Keratinocyte (primary cell): ENCODE measurements at places on chromosomes 3 and 15.

- no peak for DNase-seq
Observed at GRCh38 chr15:55499151-55499550, 8.9 kb downstream of the DNAAF4 start.

GRCh38 chr3:61821823-61822251, 260.5 kb downstream of the PTPRG start:
- no peak for DNase-seq

DNA sequence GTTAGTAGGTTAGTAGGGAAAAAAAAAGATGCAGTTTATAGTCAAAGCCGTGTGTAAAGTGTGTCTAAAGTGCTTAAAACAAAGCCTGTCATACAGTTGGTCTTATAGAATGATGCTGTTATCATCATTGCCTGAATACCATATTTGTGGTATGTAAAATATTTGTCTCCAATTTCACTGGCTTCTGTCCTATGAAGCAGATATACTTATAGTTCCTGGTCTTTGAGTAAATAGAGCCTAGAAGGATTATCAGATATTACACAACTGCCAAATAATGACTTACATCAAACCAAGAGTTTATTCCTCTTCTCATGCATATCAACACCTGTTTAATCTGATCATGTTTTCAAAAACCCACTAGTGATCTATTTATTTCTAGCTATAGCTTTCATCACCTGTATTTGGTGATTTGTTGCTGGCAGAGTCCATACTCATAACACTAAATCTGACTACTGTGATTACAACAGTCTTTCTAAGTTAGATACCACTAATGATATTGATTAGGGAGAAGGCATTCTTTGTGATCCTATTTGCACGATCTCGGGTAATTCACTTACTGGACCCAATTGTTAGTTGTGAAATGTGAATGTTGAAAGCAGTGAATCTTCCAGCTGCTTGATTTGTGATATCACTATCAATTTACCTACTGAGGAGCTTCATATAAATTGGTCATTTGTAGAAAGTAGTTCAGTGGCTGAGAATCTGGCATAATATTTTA, 413.7 kb downstream of the LPP start:
- no peak for DNase-seq

DNA sequence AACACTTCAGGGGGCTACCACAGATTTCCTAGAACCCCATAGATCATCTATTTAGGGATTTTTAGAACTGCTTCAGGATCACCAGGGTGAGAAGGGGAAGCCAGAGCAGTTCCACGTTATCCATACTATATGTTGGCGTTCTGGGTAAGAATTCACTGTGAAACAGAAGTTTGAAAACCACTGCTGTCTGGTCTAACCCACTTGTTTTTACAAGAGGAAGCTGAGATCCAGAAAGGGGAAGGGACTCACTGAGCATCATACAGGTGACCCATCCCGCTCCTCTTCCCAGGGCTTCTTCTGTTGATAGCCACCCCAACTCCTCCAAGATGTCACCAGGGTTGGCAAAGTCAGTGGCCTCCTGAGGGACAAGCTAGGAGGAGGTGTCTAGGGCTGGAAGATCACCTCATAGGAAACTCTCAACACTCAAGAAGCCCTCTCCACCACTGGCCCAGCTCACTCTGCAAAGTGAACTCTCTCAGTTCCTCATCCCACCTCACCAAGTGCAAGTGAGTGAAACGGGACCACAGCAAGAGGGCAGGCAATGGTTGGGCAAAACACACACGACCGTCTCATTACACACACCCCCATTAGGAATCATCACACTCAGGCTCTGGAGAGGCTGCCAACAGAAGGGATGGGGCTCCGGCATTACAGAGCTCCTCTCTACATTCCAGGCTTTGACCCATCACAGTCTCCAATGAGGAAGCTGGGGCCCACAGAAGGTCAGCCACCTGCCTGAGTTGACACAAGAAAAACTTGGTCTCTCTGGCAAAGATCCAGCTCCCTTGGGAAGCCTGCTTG, 1.8 kb downstream of the DAPK2 start:
- no peak for DNase-seq

DNA sequence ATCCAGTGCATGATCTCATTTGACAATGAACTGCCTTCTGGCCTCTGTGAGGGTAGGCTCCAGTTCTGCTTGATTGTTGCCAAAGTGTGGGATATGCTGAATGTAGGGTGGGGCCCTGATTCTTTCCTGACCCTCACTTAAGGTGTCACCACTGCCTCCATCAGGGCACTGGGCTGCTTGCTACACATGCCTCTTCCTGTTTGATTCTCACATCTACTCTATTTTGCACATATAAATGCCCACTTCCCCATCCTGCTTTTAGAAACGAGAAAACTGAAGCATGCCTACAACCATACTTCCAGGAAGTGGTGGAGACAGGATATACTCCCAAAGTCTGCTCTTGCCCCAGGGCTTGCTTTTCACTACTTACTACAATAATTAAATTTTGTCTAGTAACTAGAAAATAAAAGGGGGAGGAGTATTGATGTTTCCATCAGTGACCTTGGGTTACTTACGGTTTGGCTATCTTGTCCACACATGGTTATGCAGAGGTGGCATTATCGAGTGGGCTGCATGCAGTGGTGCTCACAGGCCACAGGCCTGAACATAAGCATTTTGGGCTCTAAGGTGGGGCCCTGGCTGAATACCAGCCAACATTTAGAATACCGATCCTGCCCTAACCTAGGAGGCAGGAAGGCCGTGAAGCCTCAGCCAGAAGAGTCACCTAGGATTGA, 6.7 kb downstream of the ZDHHC3 start:
- no peak for DNase-seq

DNA sequence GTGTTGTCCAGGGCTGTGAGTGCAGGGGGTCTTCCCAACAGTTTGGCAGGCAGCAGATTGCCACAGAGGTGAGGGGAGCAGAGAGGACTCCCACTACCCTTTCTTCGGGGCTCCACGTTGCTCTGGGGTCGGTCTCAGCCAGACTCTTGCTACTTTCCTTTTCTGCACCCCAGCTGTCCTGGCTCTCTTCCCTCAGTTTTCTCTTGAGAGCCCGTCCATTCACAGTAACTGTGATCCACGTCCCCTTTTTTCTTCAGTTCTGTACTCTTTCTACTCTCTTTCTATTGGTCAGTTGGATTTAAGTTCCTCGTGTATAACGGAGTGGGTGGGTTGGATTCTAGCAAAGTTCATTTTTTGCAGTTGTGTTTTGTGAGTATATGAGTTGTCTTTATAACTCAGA, 105.8 kb downstream of the UNC13C start:
- no peak for DNase-seq

GRCh38 chr15:80991421-80991820, 1.8 kb upstream of the MESD start:
- no peak for DNase-seq

GRCh38 chr3:129553719-129554118, 10.7 kb downstream of the H1-8 start:
- DNase-seq = no peak
